Uterus (tissue), 4 donors: ENCODE measurements at places on chromosomes 4 and X. TPM values are rescaled to one million over a fixed set of nuclear protein-coding genes. Genes with fewer than 3 reads are reported as not detected.
A peak's percentile ranks its signal among the peaks of the same experiment; 100 is the strongest.

GRCh38 chr4:124409044-124409443 is 303.5 kb downstream of the ANKRD50 start:
- DNase-seq: no peak
- H3K27ac ChIP-seq: no peak overlapping the region
- no peaks in the 10 kb centered on the region for H3K36me3 ChIP-seq
- no peaks in the 10 kb centered on the region for H3K27me3 ChIP-seq
- H3K4me1 ChIP-seq: no peaks in the 10 kb centered on the region

The ADGRG4 gene
- not detected for total RNA-seq

- H3K27me3 ChIP-seq: no peaks in the 10 kb centered on the region
- H3K4me3 ChIP-seq: no peak overlapping the region
- no peak for DNase-seq
- H3K4me1 ChIP-seq: no peaks in the 10 kb centered on the region
- H3K27ac ChIP-seq: no peak overlapping the region
- H3K36me3 ChIP-seq: no peaks in the 10 kb centered on the region
These were observed 69.5 kb upstream of the CBLL2 start for GRCh38 chrX:22203186-22203585.

- no peaks in the 10 kb centered on the region for H3K4me1 ChIP-seq
- DNase-seq: no peak
- no peaks in the 10 kb centered on the region for H3K27me3 ChIP-seq
These were observed 292.5 kb downstream of the CAMK2D start for GRCh38 chr4:113469023-113469390.

DNA sequence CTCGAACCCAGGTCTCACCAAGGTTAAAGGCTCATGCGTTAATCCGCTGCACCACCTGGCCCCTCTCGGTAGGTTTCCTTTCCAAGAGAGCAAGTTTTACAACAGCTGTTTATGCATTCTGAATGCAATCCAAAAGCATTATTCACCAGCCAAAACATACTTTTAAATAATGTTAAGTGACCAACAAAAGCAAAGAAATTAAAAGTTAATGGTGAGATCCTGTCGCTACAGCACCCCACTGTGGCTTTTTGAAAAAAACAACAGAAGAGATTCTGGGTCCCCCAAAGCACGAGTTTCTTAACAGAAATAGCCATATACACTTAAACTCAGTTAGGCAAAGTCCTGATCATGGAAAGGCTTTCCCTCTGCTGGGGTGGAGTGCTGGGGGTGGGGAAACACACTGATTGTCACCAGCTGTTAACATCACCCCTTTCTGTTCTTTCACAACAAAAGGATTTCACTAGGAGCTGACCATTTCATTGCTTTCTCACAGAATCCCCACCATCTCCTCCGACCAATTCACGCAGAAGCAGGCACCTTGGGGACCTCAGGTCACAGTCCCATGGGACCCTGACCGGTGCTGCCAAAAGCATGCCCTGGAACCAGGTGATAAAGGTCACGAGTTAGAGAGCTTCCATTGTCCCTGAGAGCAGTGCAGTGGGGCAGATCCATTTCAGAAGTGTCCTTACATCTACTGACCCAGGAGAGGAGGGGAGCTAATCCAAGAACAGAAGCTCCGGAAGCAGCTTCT is 51.2 kb downstream of the ZNF827 start:
- H3K36me3 ChIP-seq: no peaks in the 10 kb centered on the region
- peaks cover 4% of the 10 kb centered on the region for H3K4me1 ChIP-seq
- no peaks in the 10 kb centered on the region for H3K27me3 ChIP-seq
- peak; percentile 63 for DNase-seq
- no peak overlapping the region for H3K4me3 ChIP-seq

DNA sequence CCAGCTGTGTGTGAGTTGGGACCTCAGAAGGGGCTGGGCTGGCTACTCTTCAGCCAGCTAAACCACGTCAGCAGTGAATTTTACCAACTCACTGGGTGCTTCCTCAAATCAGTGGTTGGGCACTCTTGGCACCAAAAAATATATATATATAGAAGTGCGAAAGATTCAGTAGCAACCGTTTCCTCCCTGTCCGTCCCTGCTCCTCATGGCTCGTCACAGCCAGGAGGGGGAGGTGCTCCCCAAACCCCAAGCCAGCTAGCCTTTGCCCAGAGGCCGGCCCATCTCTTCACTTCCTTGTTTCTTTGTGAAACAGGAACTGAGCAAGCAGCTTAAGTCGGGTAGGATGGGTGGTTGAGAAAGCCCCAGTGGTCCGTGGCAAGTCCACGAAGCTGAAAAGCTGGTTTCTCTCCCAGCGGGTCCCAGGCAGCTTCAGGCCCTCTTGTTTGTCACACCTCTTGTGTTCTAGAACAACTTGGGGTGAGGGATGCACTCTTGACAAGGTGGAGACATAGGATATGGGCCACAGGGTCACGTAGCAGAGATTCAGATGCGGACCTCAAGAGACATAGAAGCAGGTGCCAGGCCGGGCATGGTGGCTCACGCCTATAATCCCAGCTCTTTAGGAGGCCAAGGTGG is 6.8 kb upstream of the SASH3 start:
- no peaks in the 10 kb centered on the region for H3K36me3 ChIP-seq
- H3K4me3 ChIP-seq: no peak overlapping the region
- no peaks in the 10 kb centered on the region for H3K27me3 ChIP-seq
- H3K4me1 ChIP-seq: no peaks in the 10 kb centered on the region
- H3K27ac ChIP-seq: no peak overlapping the region

GRCh38 chr4:117412661-117413060 is 327.3 kb upstream of the TRAM1L1 start:
- H3K27ac ChIP-seq: no peak overlapping the region
- H3K4me1 ChIP-seq: no peaks in the 10 kb centered on the region
- no peaks in the 10 kb centered on the region for H3K36me3 ChIP-seq
- H3K4me3 ChIP-seq: no peak overlapping the region

GRCh38 chrX:119041175-119041574 is 31.6 kb upstream of the CT47C1 start:
- no peak overlapping the region for H3K4me3 ChIP-seq
- peak overlapping the region; percentile 36 for H3K27ac ChIP-seq
- H3K27me3 ChIP-seq: no peaks in the 10 kb centered on the region
- peak; percentile 75 for DNase-seq
- H3K36me3 ChIP-seq: no peaks in the 10 kb centered on the region
- H3K4me1 ChIP-seq: no peaks in the 10 kb centered on the region

GRCh38 chr4:110106931-110107296 is 91.5 kb downstream of the ELOVL6 start:
- no peak overlapping the region for H3K4me3 ChIP-seq
- no peaks in the 10 kb centered on the region for H3K27me3 ChIP-seq
- H3K4me1 ChIP-seq: no peaks in the 10 kb centered on the region

DNA sequence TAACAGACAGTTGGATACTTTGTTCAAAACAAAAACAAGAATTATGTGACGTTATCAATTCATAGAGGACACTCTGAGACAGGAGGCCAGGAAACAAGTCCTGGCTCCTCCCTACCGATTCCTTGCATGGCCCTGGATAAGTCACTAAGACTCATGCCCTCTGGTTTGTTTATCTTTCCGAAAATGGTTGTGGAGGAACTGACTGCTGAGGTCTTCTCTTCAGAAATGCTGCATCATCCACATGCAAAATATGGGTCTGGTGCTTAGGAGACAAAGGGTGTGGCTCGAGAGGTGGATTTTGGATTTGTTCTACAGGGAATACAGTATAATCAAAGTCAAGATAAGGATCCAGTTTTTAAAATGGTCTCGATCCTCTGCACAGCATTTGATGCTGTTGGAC is 130.9 kb downstream of the RELL1 start:
- no peak overlapping the region for H3K4me3 ChIP-seq
- no peak overlapping the region for H3K27ac ChIP-seq
- no peak for DNase-seq
- H3K36me3 ChIP-seq: no peaks in the 10 kb centered on the region

The EDA2R gene
- 9.8 TPM for total RNA-seq

The PCDH7 gene
- 56.5 TPM for total RNA-seq

DNA sequence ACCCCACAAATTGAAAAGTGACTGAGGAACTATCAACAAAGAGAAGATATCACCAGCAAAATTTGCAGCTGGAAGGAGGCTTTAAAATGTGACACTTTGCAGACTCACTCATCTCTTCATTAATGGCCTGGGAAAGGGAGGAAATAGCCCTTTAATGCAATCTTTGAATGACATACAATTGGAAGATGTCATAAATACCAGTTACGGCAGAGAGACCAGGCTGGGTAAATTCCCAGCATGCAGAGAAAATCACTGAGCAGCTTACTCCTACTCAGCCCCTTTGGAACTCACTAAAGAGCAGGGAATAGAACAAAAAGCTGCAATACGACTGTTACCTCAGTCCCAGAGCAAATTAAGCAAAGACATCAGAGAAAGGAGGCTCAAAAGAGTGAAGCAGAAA is 238.9 kb downstream of the HS3ST1 start:
- no peaks in the 10 kb centered on the region for H3K4me1 ChIP-seq
- DNase-seq: no peak
- no peaks in the 10 kb centered on the region for H3K36me3 ChIP-seq
- no peaks in the 10 kb centered on the region for H3K27me3 ChIP-seq

The DOK7 gene
- 0.26 TPM for total RNA-seq

The DGKK gene
- not detected for total RNA-seq

- H3K4me3 ChIP-seq: no peak overlapping the region
- no peaks in the 10 kb centered on the region for H3K4me1 ChIP-seq
- no peak overlapping the region for H3K27ac ChIP-seq
- H3K27me3 ChIP-seq: no peaks in the 10 kb centered on the region
- no peak for DNase-seq
- no peaks in the 10 kb centered on the region for H3K36me3 ChIP-seq
These were observed 122.1 kb downstream of the GABRA2 start for GRCh38 chr4:46267866-46268265.

DNA sequence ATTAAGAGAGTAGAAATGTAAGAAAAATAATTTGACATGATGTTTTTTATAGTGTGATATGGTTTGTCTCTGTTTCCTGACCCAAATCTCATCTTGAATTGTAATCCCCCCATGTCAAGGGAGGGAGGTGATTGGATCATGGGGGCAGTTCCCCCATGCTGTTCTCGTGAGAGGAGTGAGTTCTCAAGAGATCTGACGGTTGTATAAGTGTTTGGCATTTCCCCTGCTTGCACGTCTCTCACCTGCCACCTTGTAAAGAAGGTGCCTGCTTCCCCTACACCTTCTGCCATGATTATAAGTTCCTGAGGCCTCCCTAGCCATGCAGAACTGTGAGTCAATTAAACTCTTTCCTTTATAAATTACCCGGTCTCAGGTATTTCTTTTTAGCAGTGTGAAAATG is 34.8 kb upstream of the EXOC1L start:
- no peak for DNase-seq
- no peaks in the 10 kb centered on the region for H3K4me1 ChIP-seq

GRCh38 chr4:87007528-87008446 is 73.0 kb downstream of the AFF1 start:
- no peaks in the 10 kb centered on the region for H3K36me3 ChIP-seq
- peak; percentile 77 for DNase-seq
- peak overlapping the region; percentile 94 for H3K27ac ChIP-seq
- no peaks in the 10 kb centered on the region for H3K27me3 ChIP-seq
- no peaks in the 10 kb centered on the region for H3K4me1 ChIP-seq

DNA sequence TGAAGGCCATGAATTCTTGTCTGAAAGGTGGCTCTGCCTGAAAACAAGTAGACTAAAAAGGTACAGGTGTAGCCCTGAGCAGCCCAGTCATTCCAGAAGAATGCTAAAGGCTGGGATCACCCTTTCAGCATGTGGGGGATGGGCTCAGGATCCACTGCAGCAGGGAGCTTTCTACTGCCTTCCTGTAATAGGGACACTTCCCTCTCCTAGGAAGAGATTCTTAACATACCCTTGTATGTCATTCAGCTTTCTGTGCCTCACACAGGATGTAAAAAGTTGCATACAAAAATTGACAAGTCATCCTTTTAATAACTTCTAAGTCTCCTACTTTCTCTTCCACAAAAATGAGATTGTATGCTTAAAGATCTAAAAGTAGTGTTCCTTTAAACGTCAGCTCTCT is 123.3 kb downstream of the ZNF518B start:
- DNase-seq: no peak
- no peaks in the 10 kb centered on the region for H3K36me3 ChIP-seq
- no peak overlapping the region for H3K27ac ChIP-seq
- H3K27me3 ChIP-seq: no peaks in the 10 kb centered on the region

The USP26 gene
- total RNA-seq: not detected

- no peaks in the 10 kb centered on the region for H3K4me1 ChIP-seq
- H3K36me3 ChIP-seq: no peaks in the 10 kb centered on the region
- no peak for DNase-seq
- no peak overlapping the region for H3K4me3 ChIP-seq
- H3K27me3 ChIP-seq: no peaks in the 10 kb centered on the region
These were observed 72.9 kb downstream of the LRP2BP start for GRCh38 chr4:185322803-185323202.

DNA sequence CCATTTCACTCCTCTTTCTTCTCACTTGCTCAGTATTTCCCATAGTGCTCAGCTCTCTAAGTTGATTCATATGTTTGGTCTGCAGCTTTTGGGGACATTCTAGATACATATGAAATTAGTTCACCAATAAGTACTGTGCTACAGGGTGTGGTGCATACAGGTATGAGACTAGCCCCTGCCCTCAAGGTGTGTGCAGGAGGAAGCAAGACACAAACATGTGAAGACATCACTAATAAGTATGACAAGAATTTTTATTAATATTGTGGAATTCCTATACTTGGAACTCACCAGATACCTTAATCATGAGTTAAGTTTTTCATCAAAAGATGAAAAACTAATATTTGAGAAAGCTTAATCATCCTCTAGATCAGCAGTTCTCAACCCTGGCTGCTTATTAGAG is 505.2 kb downstream of the ZNF674 start:
- no peak overlapping the region for H3K27ac ChIP-seq
- no peak overlapping the region for H3K4me3 ChIP-seq
- no peaks in the 10 kb centered on the region for H3K4me1 ChIP-seq
- no peak for DNase-seq
- H3K36me3 ChIP-seq: no peaks in the 10 kb centered on the region
- no peaks in the 10 kb centered on the region for H3K27me3 ChIP-seq

DNA sequence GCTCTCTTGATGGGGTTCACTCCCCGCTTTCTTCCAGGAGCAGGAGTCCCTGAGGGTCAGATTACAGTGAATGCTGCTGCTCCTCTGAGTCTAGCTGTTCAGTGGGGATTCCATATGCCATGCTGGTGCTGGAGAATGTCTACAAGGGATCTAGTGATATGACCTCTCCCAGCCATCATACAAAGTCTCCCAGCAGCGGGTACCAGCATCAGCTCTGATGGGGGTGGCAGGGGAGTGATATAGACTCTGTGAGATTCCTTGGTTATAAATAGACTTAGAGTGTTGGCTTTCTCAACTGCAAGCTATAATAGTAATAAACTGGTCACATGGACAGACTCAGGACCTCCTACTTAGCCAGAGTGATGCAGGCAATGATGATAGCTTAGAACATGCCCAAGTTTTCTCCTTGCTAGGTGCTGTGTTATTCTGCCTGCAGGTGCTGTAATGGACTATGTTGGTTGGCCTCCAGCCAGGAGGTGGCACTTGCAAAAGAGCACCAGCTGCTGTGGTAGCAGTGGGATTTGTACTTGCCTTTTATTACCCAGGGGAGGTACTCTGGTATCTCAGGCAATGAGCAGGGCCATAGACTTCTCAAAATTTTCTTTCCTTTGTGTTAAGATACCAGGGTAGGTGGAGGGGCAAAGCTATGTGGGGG is 202.9 kb downstream of the CHIC1 start:
- H3K4me1 ChIP-seq: no peaks in the 10 kb centered on the region
- no peaks in the 10 kb centered on the region for H3K27me3 ChIP-seq

The FRAS1 gene
- 2.4 TPM for total RNA-seq

The OTC gene
- total RNA-seq: not detected

GRCh38 chr4:89657931-89658700 is 178.8 kb downstream of the SNCA start:
- no peak for DNase-seq
- no peaks in the 10 kb centered on the region for H3K27me3 ChIP-seq
- no peak overlapping the region for H3K27ac ChIP-seq
- H3K36me3 ChIP-seq: no peaks in the 10 kb centered on the region
- H3K4me1 ChIP-seq: peaks cover 7% of the 10 kb centered on the region
- H3K4me3 ChIP-seq: no peak overlapping the region

The PRDM5 gene
- 96.6 TPM for total RNA-seq
